ENCODE measurements at places on chromosomes 2 and 18. TPM values are rescaled to one million over a fixed set of nuclear protein-coding genes. Genes with fewer than 3 reads are reported as not detected.

LANCL1 gene
- 31.7 TPM for total RNA-seq

CPS1 gene
- 1.3 TPM for total RNA-seq

SH2D6 gene
- total RNA-seq: 0.73 TPM

GRCh38 chr2:23363831-23364230, 21.1 kb upstream of the KLHL29 start:
- H3K4me3 ChIP-seq: no peak overlapping the region
- peaks cover 40% of the 10 kb centered on the region for H3K27me3 ChIP-seq
- no peaks in the 10 kb centered on the region for H3K4me1 ChIP-seq
- no peak overlapping the region for H3K27ac ChIP-seq

DNA sequence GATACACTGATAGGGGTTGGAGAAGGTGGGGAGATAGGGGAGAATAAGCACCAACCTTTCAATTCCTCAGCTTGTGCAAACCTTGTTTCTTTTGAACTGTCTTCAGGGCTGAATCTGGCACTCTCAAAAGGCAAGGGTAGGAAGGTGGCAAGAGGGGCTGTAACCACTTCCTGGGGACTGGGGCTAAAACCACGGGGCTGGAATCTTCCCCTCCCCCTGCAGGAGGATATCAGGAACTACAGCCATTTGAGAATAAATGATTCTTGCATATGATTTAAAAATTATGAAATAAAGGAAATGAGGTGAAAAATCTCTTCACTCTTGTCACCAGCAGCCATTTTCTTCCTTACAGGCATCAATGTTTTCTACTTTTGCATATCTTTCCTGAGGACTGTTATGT, 50.8 kb downstream of the ATOH8 start:
- DNase-seq: peak; percentile 59
- peaks cover 18% of the 10 kb centered on the region for H3K4me1 ChIP-seq
- H3K4me3 ChIP-seq: no peak overlapping the region
- no peaks in the 10 kb centered on the region for H3K36me3 ChIP-seq

All from activated CD8-positive, alpha-beta T cell treated with anti-CD3 and anti-CD28 coated beads, Interleukin-2, amount 10 ng/mL, durations not matched to agents 7 days and 5 days (primary cell).